ENCODE measurements at places on chromosomes 11 and 22.

DNA sequence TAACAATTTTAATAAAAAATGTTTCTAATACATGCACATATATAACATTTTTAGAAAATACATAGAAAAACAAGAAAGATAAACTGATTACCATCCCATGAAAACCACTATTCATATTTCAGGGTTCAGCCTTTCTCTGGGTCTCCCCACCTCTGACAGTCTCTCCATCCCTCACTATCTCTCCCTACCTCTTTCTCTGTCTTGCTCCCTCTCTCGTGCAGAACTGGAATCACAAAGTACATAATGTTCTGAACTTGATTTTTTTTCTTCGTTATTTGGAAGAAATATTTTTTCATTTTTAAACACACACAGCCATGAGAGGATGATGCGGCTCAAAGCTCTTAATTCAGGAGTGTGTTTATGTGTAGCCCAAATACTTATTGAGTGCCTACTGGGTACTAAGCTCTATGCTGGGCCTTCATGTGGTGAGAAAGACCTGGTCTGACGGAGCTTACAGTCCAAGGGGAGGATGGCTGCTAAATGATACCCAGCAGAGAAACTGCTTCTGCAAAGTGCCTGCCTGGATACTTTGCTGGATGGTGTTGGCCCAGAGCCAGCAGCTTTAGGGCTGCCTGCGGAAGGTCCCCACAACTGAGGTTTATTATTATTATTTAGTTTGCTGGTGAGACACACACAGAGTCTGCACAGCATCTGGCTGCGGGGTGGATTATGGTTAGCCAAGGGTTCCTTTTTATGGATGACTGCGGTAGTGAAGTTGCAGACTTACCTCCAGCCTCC lies 42.6 kb downstream of the SC5D start:
- DNase-seq = no peak

GRCh38 chr11:70059971-70060370 lies 18.1 kb upstream of the ANO1 start:
- DNase-seq = no peak

- no peak for DNase-seq
Observed at GRCh38 chr22:44151676-44152075, 29.0 kb upstream of the PARVG start.

- DNase-seq = no peak
Observed at GRCh38 chr11:61815790-61816735, 740 bp downstream of the FADS1 start.

DNA sequence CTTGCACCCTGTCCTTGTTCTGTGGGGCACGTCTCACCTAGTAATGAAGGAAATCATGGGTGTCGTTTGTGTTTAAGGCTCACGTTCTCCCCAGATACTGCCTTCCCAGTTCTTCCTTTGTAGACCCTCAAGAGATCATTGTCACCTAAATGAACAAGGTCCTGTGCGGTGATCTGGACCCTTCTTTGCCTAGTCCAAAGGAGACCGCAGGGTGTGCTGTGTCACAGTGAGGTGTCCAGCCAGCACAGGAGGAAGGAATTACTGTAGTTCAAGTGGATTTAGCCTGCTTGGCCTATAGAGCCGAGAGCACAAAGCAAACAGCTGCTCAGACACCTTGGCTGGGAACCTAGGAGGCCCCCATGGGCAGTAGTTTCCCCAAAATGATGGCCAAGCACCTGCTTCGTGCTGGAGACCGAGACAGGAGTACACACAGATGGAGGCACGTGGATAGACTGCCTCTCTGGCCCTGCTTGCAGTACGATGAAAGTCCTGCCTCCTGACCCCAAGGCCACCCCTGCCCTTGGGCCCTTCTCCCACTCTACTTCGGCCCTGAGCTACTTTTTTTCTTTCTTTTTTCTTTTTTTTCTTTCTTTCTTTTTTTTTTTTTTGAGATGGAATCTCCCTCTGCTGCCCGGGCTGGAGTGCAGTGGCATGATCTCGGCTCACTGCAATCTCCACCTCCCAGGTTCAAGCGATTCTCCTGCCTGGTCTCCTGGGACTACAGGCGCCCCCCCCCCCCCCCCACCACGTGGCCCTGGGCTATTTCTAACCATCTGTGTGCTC lies 19.4 kb upstream of the PPFIA1 start:
- no peak for DNase-seq

DNA sequence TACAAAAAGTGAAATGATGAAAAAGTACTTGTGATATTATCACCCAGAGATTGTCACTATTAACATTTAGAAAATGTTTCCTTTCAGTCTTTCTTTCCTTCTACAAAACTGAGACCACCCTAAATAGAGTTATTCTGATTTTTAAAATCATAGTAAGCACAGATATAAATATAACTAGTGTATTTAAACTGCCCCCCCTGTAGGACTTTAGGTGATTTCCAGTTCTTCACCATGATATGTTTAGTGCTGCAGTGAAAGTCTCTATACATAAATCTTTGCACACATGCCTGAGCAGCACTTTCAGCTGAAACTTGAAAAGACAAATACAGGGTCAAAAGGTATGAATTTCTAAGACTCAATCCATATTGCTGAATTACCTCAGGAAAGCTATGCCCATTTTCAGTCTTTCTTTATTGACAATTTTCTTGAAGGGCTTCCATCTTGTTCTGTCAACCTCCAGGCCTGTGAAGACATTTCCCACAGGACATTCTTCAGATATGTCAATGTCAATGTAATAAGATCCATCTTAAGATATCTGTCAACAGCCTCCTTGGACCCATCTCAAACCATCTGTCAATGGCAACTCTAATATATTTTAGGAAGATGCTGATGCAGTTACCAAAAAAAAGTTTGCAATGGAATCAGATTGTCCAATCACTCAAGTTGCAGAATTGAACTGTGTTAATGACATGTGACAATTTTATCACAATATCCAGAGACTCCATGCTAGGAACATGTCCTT lies 30.8 kb upstream of the LDLRAD3 start:
- no peak for DNase-seq

- DNase-seq = peak; percentile 11
Observed at GRCh38 chr11:115409691-115410220, 94.5 kb downstream of the CADM1 start.

DNA sequence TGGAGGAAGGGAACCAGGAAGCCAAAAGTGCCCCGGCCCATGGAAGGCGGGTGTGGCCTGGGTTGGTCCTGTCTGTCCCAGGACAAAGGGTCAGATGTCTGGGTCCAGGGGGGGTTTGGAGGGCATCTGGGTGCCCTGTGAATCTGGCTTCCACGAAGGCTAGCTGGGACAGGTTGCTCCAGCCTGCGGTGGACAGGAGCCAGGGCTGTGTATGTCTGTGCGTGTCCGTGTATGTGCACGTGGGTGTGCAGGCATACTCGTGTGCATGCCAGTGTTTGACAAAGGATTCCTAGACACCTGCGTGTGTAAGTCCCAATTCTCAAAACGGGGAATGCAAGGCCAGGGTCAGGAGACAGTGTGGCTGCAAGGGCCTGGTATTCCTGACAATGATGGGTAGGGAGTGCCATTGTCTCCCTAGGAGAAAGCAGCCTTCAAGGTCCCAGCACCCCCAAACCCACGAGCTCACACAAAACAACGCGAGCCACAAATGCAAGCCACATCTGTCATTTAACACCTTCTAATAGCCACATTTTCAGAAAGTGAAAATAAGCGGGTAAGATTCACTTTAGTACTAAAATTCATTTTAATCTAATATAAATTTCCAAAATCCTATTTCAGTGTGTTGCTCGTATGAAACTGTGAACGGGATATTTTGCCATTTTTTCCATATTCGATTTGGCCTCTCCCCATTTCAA lies 78.4 kb upstream of the WNT7B start:
- no peak for DNase-seq

DNA sequence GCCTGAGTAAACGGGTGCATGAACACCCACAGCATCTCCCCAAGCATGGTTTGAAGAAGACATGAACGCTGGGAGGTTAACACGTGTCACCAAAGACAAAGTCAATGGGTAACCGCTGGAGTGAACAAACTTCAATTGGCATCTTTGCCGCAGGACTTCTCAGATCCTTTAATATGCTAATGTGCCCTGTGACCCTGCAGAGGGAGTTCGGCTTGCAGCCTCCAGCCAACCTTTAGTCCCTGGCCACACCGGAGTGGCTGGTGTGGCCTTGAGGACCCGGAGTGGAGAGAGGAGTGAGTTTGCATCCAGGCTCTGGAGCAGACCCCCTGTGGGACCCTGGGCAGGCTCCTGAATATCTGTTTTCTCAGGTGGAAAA lies 57.0 kb downstream of the FLRT1 start:
- DNase-seq = no peak

- DNase-seq = no peak
Observed at GRCh38 chr11:73439002-73439843, 63.0 kb downstream of the RELT start.

DNA sequence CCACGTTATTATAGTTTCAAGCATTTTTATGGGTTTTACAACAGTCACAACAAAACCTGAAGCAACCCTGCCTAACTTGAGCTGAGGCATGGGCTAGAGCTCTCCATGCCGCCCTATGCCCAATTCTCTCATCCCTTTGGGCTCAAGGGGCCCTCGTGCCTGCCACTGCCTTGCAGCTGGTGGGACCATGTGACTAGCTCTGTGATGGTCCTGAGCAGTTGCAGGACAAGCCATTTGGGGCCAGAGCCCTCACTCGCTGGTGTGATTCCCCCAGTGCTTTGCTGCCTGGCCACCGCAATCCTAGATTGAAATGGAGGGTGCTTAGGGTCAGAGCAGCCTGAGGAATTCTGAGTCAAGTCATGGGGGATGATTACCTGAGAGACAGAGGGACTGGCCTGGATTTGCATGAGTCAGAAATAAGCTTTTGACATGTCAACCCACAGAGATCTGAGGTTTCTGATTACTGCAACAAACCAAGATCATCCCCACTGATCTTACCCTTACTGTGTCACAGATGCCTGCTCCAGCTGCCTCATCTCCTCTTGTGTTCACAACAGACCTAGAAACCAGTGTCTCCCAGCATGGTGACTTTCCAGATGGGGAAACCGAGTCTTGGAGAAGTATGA lies 323.7 kb downstream of the BRD1 start:
- DNase-seq = no peak

DNA sequence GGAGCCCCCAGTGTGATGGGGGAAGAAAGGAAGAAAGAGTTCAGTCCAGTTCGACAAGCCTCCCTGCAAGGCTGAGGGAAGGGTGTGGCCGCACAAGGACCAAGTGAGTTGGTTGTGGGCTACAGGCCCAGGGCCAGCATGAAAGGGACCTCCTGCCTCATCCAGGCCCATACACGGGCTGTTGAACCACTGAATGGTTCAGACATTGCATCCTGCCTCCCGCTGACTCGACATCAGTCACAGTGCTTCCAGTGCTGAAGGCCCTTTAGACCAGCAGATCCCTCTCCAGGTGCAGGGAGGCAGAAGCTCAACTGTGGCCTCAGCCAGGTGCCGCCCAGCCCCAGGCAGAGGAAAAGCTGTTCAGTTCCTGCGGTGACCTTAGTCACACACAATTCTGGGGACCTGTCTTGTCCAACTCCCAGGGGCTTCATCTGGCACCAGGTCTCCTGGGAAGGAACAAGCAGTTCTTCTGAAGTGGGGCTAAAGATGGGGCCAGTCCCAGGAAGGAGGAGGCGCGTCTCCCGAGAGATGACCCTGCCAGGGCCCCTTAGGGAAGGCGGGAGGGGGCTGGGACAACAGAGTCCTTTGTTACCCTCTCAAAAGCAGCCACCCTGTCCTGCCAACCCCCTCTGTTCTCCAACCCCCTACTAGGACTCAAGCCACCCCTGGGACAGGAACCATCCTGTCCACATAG lies 6.6 kb downstream of the ARRB1 start:
- no peak for DNase-seq

GRCh38 chr11:57095896-57096295 lies 85.9 kb upstream of the LRRC55 start:
- no peak for DNase-seq

GRCh38 chr11:12066056-12066798 lies 44.2 kb upstream of the MICAL2 start:
- DNase-seq = no peak

DNA sequence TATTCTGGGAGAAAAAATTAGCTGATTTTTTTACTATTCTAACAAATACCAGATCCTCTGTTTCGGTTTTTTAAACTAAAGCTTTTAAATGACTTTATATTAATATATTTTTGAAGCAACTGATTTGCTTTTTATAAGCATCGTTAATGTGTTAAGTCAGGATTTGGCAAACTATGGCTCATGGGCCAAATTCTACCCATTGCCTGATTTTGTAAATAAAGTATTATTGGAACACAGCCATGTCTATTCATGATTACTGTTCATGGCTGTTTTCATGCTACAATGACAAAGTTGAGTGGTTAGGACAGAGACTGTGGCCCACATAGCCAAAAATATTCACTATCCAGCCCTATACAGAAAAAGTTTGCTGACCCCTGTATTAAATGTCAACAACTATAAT lies 29.6 kb downstream of the BTBD10 start:
- no peak for DNase-seq

DNA sequence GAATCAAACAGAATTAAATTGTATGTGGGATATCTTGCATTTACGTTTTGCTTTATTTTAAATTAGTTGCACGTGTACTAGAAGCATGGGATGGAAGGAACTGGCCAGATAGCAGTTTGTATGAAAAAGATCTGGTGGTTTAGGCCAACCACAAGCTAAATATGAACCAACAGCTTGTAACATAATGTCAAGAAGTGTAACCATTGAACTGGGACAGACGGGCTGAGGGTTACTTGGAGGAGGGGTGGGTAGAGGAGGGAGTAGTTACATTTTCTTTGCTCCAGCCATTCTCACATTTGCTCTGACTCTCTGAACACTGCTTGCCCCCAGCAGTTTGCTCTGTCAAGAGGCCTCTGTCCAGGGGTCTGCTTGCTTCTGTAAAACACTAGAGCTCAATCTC lies 31.7 kb upstream of the CXCR5 start:
- no peak for DNase-seq

DNA sequence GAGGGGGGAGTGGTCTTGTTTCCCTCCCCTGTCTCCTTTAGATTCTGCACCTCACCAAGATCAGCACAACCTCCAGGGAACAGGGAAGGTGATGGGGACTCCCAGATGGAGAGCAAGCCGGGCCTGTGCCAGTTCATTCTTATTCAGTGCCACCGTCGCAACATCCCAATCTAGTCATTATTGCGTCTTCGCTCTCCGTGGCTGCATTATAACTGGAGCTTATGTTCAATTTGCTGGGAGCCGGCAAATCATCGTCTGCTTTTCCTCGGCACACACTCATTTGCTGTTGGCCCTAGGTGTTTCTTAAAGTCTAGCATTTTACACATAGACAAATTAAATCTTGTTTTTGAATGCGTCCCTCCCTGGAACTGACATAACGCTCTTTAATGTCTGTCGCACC lies 1269.7 kb downstream of the BRD1 start:
- DNase-seq = no peak

Measured in brain pericyte (primary cell).